ENCODE measurements at places on chromosomes 5 and 9.

DNA sequence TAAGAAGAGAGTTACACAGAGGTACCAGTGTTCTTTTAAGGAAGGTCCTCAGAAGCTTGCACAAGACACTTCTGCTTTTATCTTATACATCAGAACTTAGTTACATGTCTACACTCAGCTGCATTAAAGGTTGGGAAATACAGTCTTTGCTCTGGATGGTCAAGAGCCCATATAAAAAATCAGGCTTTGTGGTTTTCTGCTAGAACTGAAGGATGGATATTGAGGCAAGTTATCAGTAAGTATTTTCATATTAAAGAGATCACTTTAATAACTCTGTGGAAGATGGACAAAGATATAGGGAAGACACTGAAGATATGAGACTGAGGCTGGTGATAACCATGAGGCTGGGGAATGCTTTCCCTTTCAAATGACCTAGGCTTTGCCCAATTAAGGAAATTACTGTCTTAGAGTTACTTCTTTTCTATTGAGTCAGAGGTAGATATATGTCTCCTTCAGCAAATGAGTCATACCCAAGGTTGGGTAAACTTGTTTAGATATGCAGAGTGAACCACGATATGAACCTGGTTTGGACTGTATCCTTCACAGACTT lies 87.0 kb upstream of the TNC start:
- no peak for DNase-seq

DNA sequence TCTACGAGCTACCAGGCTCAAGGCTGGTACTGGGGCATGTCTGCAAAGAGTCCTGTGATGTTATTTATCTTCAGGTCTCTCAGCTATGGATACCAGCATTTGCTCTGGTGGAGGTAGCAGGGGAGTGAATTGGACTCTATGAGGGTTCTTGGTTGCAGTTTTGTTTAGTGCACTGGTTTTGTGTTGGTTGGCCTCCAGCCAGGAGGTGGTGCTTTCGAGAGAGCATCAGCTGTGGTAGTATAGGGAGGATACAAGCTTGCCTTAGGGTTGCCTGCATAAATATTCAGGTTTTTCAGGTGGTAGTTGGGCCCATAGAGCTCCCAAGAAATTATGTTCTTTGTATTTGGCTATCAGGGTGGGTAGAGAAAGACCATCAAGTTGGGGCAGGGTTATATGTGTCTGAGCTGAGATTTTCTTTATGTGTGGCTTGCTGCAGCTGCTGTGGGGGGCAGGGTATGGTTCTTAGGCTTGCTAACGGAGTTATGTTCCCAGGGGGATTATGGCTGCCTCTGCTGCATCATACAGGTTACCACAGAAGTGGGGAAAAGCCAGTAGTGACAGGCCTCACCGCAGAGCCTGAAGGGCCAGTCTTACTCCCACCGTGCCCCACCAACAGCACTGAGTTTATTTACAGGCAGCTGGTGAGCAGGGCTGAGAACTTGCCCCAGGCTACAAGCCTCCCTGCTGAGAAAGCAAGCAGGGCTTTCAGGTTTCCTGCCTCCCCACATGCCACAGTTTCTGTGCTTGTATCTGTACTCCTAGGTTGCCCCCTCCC lies 9.7 kb upstream of the RIOK2 start:
- peak; percentile 26 for DNase-seq

DNA sequence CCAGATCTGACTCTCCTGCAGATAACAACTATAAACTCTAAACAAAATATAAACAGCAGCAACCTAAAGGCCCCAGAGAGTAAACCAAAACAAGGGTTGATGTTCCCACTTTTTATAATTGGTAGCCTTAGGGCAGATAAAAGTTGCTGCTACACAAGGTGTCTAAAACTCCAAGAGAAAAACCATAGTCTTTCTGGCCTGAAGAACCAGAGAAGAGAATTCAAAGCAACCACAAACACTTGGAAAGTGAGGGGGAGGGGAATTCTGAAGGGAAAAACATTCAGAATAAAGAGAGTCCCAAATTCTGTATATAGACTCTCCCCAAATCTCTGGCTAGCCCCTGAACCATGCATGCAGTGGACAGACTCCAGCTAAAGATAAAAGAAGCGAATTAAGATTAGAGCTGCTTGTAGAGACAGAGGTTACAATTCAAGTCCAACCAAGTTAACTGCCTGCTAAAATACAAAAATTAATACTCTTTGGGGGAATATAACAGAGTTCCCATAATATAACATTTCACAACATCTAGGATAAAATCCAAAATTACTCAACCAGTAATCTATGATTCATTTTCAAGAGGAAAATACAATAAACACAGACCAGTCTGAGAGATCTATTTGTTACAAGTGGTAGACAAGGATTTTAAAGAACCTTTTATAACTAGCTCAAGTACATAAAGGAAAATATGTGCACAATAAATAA lies 37.5 kb upstream of the RGMB start:
- DNase-seq = no peak

- DNase-seq = no peak
These were observed 13.0 kb downstream of the GLRX start for GRCh38 chr5:95809414-95809960.

- no peak for DNase-seq
These were observed 14.7 kb downstream of the LHX3 start for GRCh38 chr9:136190237-136190601.

- DNase-seq = no peak
These were observed 19.8 kb downstream of the JADE2 start for GRCh38 chr5:134545070-134545868.

DNA sequence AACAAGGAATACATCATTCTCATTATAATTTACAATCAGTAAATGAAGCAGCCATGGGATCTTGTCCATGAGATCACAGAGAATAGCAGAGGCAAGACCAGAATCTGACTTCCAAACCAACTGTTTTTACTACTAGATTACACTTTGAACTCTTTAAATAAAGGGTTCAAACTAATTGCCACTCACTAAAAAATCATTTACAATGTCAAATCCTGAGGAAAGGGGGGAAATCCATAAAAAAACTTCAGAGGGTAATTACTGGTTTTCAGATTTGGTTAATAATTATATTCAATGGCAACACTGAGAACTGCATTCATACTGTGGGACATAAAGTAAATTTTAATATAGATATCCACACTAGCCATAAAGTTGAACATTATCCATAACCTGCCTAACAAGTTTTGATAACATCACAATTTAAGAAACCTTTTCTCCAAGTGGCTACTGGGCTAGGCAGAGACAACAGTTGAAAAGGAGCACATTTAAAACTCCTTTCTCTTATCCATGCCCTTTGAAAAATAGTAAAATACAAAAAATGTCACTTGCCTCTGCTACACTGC lies 15.9 kb downstream of the PLPP1 start:
- DNase-seq = no peak

GRCh38 chr5:143874312-143874711 lies 62.4 kb downstream of the HMHB1 start:
- DNase-seq = no peak

DNA sequence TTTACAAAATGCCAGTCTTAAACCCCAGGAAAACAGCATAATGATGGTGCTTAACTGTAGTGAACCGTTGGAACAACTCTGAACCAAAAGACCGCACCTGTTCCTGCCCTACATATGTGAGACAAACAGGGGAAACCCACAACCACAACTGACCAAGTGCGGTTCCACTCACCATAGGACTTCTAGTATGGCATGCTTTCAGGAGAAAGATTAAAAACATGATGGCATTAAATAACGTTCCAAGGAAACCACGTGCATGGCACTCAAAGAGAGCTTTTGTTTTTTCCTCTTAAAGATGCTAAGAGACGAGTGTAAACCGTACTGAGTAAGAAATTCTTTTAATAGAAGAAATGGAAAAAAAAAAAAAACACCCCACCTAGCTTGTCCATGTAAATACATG lies 119.8 kb downstream of the SSBP2 start:
- DNase-seq = no peak

- no peak for DNase-seq
These were observed 65.7 kb upstream of the TBC1D9B start for GRCh38 chr5:179973391-179973790.

DNA sequence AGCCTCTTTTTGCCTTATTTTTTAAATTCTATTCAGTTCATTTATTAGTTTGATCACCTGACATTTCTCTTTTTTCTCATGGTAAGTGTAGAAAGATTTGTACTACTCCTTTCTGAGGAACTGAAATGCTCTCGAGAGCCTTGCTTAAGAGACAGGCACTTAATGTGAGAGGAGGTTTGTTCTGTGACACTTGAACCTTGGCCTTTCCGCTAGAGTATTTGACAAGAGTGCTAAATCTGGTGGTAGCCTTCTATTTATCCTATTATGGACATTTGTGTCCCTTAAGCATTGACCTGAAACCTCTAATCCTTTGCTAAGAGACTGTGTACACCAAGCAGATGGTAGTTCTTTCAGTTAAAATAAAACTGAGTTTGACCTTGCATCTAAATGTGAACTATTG lies 805.0 kb upstream of the PTPRD start:
- DNase-seq = no peak

DNA sequence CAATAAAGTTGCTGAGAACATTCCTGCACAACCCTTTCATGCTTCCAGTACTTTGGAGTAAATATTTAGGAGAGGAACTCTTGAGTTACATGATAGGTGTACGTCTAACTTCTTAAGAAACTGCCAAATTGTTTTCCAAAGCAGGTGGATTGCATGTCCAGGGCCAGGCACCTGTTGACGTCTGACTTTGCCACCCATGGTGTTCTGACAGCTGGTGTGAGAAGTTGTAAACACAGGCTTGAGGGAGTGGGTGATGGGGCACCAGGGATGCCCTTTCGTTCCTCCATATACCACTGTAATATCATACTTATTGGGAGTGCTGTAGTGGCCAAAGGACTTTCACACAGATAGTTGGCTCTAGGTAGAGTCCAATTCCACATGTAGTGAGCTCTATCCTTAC lies 352.1 kb downstream of the GADD45G start:
- DNase-seq = no peak

- no peak for DNase-seq
These were observed 41.5 kb downstream of the SH3PXD2B start for GRCh38 chr5:172412724-172413286.

DNA sequence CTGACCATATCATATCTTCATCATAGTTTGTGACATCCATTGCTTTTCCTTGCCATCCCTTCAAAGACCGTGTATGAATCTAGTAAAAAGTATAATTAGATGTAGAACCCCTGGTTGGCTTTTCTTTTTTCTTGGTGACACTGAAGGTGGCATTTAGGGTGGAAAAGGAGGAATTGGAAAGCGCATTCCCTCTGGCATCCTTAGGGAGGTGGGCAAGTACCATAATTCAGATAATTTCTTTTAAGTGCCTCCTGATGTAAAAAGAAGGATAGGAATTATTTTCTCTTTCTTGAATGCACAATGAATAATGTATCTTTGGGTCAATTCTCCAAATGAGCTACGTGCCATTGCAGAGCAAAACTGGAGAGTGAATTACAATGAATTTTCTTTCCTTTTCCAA lies 73.2 kb upstream of the SMARCA2 start:
- no peak for DNase-seq

GRCh38 chr5:95879661-95880060 lies 57.1 kb upstream of the GLRX start:
- DNase-seq = no peak

DNA sequence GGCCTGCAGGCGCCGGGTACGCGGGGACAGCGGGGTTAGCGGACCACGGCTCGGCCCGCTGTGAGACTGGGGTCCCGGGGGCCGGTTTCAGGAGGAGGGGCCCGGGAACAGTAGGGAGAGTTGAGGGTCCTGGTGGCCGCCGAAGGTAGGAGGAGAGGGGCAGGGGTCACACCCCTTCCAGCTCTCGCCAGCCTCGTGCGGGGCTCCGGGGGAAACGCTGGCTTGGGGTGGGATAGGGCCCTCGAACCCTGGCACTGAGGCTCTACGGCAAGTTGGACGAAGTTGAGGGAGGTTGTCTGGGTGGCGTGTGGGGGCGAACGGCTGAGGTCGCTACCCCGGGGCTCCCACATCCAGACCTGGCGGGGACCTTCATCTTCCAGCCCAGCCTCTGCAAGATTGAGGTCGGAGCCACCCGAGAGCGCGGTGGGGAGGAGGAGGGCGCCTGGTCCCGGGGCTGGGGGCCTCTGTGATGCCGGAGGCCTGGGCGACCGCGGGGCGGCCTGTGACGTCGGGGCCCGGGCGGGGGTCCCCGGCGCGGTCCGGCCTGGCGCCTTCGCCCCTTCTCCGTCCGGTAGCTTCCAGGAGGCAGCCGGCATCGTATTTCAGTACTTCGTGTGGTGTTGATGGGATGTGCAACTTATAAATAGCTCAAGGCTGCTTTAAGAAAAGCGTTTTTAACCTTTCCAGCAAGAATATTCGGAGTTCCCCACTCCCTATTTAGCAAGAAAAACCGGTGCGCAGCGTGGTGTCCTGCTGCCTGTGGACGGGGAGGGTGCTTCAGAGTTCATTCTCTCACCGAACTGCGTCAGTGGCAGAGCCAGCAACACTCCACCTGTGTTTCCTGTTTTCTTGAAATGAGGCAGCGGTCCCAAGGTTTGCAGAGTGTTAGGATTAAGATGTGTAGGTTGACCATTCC lies 902 bp downstream of the HABP4 start:
- DNase-seq = no peak

GRCh38 chr9:123417289-123418051 lies 61.5 kb downstream of the CRB2 start:
- no peak for DNase-seq

DNA sequence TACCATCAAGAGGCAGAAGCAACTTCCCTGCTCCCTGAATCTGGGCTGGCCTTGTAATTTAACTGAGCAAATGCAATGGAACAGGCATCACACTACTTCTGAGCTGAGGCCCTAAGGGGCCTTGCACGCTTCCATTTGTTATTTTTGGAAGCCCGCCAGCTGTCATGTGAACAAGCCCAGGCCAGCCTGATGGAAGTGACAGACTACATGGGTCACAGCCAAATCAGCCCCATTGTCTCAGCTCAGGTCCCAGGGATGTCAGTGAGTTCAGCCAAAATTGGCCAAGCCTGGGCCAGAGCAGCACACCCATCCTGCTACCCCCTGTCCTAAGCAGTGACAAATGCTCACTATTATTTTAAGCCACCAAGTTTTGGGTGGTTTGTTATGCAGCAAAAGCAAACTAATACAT lies 72.8 kb downstream of the PRRT1B start:
- no peak for DNase-seq
